Activated CD4-positive, CD25-positive, alpha-beta regulatory T cell treated with anti-CD3 and anti-CD28 coated beads, Interleukin-2, amount 50 U/mL, for 72 hours (primary cell): ENCODE measurements at places on chromosomes 5 and 9.

- DNase-seq: no peak
Measured at GRCh38 chr5:38414348-38414747, 142.1 kb downstream of the LIFR start.

DNA sequence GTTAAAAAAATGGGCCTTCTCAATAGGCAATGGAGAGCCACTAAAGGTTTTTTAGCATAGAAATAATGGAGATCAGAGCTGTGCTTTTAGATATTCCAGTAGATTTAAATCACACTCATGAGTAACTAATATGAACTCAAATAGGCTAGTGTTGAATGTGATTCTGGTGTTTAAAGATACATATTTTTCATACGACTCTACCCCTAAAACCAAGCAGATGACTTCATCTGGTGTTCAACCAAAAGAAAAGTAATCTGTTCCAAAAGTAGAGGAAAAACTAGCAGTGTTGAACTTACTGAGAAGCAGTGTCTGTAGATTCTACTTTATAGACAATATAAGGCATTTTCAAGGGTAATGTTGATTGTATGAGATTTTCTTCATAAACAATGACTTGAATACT, 138.1 kb downstream of the TSSK1B start:
- no peak for DNase-seq

DNA sequence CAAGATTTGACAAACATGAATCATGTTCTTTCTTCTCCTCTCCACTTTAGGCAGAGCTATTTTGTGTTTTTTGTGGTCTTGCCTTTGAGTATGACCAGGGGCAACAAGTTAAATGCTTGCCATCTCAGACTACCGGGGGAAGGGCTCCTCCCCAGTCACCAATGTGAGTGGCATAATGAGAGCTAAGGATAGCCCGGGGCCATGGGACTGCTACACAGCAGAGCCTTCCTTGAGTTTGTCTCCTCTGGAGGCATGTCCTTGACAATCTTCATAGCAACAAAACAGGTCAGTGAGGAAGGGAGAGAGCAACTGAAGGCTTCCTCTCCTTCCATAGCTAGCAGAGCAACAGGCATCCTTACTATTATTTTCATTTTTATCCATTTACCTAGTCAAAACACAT, 299.3 kb downstream of the ENC1 start:
- DNase-seq: no peak

- DNase-seq: no peak
Measured at GRCh38 chr9:80144856-80145255, 573.1 kb downstream of the TLE4 start.
